ENCODE measurements at places on chromosomes 7 and 10.

- DNase-seq = no peak
Observed at GRCh38 chr7:133477791-133478190, 224.9 kb downstream of the EXOC4 start.

GRCh38 chr7:38318241-38318640 lies 44.8 kb upstream of the TARP start:
- DNase-seq = no peak

DNA sequence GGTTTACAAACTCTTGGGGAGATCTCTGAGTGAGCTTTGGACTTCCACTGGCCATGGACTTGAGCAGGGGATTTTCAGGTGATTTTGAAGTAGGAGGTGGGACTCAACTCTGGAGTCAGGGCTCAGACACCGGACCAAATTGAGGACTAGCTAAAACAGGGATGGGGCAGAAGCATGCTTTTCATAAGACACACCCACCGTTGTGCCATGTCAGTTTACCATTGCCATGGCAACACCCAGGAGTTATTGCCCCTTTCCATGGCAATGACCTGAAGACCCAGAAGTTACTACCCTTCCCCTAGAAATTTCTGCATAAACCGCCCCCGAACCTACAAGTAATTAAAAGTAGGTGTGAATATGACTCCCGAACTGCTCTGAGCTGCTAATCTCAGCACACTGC lies 320.7 kb downstream of the GRID1 start:
- no peak for DNase-seq

DNA sequence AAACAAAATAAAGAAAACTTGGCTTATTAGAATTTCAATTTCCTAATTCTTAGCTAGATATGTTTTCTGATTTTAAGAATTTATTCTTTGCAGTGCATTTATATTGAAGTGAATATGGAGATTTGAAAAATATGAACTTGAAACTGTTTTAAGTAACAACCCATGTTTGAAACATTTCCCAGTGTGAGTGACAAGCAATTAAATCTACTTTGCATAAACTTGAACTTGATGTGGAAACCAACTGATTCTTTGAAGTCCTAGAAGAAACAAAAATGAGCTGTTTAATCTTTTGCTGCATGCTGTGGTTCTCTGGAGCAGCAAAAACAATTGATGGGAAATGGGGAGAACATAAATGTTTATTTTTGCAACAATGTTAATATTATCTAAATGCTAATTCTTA lies 430.2 kb downstream of the ARL4A start:
- DNase-seq = no peak

DNA sequence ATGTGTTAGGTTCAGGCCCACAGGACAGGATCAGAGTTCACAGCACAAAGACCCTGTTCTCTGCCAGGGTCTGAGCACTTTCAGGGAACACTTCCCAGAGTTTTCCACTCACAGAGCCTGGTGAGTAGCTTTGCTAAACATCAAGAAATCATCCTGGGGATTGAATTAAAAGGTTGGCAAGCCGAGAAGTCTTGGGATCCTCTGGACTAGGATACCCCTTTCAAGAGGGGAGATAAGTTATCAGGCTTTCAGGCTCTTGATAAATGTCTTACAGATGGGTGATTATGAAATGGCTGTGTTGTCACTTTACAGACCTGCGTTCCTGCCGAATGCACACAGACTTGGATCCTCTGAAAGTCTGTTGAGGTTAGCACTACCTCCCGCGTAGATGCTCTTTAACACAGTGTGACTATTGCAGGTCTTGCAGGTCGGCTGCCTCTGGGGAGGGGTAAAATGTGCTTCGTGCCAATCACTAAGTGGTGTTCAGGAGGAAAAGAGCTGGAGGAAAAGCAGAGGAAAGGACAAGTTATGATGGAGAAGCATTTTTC lies 473.5 kb upstream of the AKR1E2 start:
- no peak for DNase-seq

Measured in naive thymus-derived CD8-positive, alpha-beta T cell (primary cell).